ENCODE measurements at places on chromosomes 7 and 10.

DNA sequence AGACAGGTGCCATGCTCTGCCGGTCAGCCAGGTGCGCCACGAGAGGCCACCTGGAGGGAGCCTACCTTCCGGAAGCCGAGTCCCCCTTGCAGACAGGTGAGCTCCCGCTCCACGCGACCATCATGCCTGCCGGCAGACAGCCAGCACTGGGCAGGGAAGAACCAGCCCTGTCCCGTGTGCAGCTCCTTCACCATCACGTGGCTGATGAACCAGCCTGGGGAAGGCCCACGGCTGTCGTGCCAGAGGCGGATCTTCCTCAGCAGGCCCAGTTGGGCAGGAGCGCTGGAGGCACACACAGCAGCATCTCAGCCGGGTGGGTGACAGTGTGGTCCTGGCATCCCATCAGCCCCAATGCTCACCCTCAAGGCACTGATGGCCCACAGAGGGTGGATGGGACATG lies 108.9 kb downstream of the PKD1L1 start:
- DNase-seq = no peak

GRCh38 chr10:132765435-132765834 lies 20.5 kb downstream of the NKX6-2 start:
- DNase-seq = no peak

GRCh38 chr10:131580674-131581073 lies 269.2 kb upstream of the TCERG1L start:
- DNase-seq = no peak

- no peak for DNase-seq
Measured at GRCh38 chr7:79620291-79620690, 166.8 kb upstream of the MAGI2 start.

DNA sequence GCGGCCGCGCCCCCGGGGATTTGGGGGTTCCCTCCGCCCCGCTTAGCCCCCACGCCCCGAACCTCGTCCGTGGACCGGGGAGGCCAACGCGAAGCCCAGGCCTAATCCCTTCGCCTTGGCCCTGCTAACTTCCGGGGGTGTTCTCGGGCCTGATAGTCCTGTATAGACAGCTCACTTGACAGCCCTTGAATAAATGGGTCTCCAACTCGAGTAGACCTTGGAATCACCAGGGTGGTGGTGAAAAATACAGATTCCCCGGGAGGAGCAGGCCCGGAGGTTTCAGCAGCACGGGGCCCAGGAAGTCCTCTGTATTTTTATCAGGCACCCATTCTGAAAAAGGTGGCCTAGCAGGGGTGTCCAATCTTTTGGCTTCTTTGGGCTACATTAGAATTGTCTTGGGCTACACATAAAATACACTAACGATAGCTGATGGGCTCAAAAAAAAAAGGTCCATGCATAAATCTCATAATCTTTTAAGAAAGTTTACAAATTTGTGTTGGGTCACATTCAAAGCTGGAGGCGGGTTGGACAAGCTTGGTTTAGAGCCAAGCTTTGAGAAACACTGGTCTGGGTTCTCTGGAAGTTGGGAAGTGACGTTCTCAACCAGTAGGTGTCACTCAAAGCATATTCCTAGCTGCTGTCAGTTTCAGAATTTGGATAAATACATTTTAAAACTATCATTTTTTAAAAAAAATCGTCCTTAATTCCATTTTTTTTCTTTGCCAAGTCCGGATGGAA lies 221.7 kb downstream of the PHTF2 start:
- DNase-seq = peak; percentile 17

GRCh38 chr10:77247031-77247990 lies 390.3 kb downstream of the KCNMA1 start:
- DNase-seq = no peak

- no peak for DNase-seq
Measured at GRCh38 chr10:102140218-102140617, 7.4 kb downstream of the PPRC1 start.

DNA sequence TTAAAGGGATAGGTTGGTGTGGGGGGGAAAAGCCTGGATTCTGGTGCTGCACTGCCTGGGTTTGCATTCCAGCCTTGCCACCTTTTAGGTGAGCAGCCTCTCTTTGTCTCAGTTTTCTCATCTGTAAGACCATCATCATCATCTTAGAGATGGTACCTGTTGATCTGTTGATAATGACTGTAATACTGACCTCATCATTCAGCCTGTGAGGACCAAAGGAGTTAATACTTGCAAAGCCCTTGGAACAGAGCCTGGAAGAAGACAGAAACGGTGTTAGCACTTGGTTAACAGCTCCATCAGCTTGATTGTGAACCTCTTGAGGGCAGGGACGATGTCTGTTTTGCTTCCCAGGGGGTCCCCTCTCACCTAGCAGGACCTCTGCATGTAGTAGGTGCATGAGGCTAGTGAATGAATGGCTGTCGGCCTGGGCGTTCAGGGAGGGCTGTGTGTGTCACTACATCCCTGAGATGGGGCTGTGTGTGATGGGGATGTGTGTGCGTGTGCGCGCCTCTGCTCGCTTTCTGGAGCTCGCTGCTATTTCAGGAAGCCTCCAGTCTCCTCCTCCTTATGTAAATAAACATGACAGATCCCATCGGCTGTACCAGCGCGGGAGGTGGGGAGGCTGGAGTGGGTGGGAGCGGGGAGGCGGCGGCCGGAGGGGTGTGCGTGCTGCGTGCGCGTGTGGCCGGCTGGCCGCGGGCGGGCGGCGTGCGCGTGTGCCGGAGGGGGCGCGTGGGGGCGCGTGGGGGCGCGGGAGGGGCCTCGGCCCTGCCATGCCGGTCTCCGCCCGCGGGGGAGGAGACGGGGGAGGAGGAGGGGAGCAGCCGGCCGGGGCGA lies 61.2 kb downstream of the NEURL1 start:
- DNase-seq = peak; percentile 14

DNA sequence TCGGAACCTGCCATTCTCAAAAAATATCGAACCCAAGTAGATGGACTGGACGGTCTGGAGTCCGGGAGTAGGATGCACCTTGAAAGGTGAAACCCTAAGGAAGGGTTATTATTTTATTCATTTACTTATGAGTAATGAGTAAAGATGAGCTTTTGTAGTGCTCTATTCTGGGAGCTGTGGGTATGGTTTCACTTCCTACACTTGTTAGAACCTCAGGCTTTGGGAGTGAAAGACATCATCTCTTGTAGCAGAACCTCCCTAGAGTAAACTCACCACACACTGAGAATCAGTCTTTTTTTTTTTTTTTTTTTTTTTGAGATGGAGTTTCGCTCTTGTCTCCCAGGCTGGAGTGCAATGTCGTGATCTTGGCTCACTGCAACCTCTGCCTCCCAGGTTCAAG lies 389.4 kb upstream of the AUTS2 start:
- DNase-seq = no peak

- no peak for DNase-seq
Measured at GRCh38 chr7:142329062-142329790, 71.4 kb upstream of the PRSS58 start.

- no peak for DNase-seq
Measured at GRCh38 chr10:91891125-91892001, 17.9 kb downstream of the FGFBP3 start.

- DNase-seq = no peak
Measured at GRCh38 chr7:12741951-12742575, 54.6 kb downstream of the ARL4A start.

DNA sequence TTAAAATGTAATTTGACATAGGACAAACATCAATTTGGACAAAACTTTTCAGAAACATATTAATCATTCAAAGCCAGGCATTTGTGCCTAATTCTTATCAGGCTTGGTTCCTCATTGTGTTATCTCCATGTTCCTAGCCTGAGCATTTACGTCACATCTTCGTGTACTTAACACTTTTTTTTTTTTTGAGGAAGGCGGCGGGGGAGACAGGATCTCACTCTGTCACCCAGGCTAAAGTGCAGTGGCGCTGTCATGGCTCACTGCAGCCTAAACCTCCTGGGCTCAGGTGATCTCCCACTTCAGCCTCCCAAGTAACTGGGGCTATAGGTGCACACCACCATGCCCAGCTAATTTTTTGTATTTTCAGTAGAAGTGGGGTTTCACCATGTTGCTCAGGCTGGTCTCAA lies 19.8 kb downstream of the HNRNPA2B1 start:
- no peak for DNase-seq

DNA sequence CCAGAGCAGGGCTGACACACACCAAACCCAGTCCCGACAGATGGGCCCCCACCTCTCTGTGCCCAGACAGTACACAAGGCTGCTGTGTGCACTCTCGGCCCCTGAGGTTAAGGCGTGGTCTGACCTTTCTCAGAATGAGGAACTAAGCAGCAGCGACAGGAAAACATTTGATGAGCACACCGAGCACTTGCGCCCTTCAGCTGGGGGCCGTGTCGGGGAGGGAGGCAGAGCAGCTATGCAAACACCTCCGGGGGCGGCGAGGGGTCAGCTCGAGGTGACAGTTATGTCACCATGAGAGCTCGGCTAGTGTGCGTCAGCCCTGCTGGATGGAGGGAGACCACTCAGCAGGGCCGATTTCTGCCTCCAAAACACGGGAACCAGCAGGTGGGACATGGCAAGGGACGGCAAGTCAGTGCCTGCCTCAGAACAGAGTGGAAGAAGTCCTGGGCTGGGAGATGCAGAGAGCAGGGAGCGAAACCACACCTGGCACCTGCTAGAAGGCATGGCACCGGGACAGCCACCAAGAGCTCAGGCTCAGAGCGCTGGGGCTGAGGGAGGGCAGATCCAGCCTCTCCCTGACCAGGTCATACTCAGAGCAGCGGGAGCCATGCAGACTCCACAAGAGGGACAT lies 57.4 kb downstream of the CHST15 start:
- no peak for DNase-seq

DNA sequence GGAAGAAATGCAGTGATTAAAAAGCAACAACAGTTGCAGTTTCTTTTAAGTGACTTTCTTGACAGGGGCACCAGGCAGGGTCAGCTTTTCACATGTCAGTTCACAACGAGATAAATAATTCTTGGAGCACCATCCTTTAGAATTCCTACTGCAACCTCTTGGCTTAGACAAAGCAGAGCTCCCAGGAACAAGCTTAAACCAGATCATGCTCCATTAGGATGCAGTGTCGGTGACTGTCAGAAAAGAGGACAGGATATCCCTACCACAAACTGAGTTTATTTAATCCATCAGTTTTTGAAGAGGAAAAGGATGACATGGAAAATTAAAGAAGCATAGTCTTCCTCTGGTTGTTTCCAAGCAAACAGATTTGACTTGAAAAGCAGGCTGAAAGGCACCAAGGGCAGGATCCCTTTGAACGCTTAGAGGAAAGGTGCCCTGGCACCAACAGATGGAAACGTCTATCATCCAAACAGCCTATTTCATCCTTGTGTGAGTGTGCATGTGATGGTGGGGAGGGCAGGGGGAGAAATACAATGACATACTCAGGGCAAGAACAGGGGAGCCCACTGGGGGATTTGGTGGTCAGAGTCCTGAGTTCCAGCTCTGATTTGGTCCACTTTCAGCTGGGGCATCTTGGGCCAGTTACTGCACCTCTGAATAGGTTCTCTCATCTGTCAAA lies 332.1 kb upstream of the AOAH start:
- DNase-seq = no peak

DNA sequence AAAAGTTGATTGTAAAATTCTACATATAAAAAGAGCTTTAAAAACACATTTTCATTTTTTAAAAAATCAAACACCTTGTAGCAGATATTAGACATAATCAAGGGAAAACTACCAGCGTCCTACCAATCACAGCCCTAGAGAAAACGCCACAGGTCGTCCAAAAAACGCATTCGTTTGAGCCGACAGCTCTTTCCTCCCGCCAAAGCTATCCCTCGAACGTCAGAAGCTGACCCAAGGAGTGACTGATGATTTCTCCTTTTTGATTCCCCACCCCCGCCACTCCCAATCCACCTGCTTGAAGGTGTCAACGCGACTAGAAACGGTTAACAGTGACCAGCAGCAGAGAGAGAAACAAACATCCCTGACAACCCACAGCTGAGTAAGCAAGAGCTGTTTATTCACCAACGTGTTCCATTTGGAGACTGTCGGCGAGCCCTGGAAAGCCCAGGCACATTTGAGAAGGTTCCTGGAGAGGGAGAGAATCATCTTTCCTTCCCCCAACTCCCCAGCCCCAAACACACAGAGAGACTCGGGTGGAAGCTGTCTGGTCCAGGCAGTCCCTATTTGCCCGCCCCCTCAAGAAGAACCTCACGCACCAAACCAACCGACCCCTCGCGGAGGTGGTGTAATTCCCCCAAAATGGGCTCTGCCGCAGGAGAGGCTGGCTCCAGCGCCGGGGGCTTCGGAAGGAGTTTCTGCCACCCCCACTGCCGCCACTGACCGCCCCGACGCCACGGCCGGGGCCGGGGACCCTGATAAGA lies 622 bp downstream of the CPEB3 start:
- peak; percentile 11 for DNase-seq

- DNase-seq = no peak
Measured at GRCh38 chr10:21522631-21523406, 2.7 kb downstream of the SKIDA1 start.

- no peak for DNase-seq
Measured at GRCh38 chr7:34735526-34735925, 77.5 kb downstream of the NPSR1 start.

- DNase-seq = no peak
Measured at GRCh38 chr10:11465406-11465805, 146.0 kb downstream of the USP6NL start.

- no peak for DNase-seq
Measured at GRCh38 chr7:146510088-146510680, 393.6 kb downstream of the CNTNAP2 start.

- DNase-seq = no peak
Measured at GRCh38 chr7:136709876-136710275, 158.6 kb upstream of the CHRM2 start.

- no peak for DNase-seq
Measured at GRCh38 chr10:43417950-43418768, 9.2 kb upstream of the HNRNPF start.

- DNase-seq = no peak
Measured at GRCh38 chr7:77245015-77245755, 45.6 kb upstream of the FGL2 start.

DNA sequence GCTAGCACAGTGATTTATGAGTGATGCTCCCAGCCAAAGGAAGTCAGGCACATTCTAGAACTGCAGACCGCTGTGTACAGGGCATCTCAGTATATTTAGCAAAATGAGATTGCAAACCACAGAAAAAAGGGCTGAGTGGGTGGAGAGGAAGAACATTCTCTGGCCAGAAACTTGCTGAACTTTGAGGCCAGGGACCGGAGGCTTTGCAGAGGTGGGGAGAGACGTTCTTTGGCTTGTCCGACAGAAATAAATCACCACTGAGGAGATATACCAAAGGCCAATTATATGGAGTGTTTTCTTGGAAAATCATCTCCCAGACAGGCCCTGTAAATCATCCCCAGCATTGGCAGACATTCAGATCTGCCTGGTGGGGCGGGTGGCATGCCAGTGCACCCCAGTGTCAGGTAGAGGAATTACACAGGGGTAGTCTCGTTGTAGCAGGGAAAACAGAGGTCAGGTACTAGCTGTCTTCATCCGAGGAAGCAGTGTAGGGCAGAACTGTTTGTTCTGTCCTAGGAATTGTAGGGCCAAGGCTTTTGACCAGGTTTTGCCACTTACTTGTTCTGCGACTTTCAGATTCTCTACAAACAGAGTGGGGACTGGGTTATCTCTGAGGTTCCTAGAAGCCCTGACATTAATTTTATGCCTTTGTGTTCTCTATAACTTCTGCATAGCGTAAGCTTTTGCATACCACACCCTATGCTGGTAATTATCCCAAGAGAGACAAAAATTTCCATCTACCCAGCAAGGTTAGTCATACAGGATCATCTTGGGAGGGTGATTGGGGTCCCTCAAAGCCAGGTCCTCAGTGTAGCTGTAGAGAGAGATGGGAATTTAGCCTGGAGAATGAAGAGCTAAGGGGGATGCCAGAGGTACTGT lies 655.6 kb downstream of the LRMDA start:
- no peak for DNase-seq

Data from stimulated activated CD4-positive, alpha-beta T cell treated with anti-CD3 and anti-CD28 coated beads, TNF-alpha, amount 100 ng/mL, for 48 hours (primary cell).